Tibial artery (tissue), 4 donors: ENCODE measurements at places on chromosomes 16 and 17.

GRCh38 chr16:56909527-56909979 is 22.4 kb upstream of the HERPUD1 start:
- no peak for DNase-seq

DNA sequence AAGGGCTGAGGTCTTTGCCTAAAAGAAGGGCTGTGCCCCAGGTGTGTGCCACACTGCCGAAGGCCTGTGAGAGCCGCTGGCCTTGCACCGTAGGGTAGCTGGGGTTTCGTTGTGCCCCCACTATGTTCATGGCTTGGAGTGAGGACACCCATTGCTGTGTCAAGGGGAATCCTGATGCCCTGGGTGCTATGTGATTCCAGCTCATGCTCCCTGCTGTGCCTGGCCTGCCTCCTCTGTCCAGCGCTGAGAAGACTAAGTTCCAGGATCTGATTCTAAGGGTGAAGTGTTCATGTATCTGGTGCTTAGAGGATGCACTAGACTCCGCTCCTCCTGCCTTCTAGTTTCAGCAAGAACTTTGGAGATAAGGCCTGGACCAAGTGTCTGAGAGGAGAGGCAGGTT is 47.4 kb downstream of the SREBF1 start:
- DNase-seq = no peak

- peak; percentile 58 for DNase-seq
These were observed 105.3 kb upstream of the SMURF2 start for GRCh38 chr17:64767269-64767997.

DNA sequence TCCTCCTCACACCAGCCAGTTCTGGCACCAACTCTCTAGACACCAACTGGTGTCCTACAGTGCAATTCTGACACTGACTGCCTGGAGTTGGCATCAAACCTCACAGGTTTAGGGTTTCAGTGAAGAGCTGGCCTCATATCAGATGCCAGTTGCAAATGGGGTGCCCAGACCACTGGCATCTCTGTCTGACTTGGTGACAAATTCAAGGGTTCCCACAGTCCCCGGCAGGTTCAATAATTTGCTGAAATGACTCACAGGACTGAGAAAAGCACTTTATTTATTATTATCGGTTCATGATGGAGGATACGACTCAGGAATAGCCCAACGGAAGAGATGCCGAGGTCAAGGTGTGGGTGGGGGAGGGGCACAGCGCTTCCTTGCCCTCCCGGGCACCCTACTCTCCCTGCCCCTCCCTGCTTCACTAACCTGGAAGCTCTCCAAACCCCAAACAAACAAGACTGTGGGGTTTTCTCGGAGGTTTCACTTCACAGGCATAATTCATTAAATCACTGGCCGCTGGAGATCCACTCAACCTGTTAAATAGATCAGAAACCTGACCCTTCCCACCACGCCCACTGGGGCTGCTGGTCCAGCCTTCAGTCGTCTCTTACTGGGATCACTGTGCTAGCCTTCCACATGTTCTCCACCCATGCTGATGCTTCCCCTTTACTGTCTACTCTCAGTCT is 1.7 kb upstream of the NLRP1 start:
- no peak for DNase-seq

GRCh38 chr16:66354034-66354909 is 12.2 kb upstream of the CDH5 start:
- DNase-seq = no peak

DNA sequence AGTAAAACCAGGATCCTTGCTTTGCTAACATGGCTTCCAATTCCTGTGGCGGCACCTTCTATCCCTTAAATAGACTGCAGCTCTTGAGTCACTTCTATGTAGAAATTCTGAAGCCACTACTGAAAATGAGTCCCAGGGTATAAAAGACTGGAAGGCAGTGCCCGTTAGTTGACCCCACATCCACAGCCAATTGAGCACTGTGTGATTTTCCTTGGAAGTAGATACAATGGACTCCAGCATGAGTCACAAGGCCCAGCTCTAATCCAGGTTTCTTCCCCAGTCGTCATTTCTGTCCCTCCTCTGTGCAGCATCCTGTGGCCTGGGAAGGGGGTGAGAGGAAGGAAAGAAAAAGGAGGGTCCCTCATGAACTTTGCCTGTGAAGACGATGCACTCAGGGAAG is 69.5 kb downstream of the HLF start:
- DNase-seq = peak; percentile 38

GRCh38 chr16:55048745-55049144 is 118.1 kb downstream of the IRX5 start:
- peak; percentile 34 for DNase-seq

DNA sequence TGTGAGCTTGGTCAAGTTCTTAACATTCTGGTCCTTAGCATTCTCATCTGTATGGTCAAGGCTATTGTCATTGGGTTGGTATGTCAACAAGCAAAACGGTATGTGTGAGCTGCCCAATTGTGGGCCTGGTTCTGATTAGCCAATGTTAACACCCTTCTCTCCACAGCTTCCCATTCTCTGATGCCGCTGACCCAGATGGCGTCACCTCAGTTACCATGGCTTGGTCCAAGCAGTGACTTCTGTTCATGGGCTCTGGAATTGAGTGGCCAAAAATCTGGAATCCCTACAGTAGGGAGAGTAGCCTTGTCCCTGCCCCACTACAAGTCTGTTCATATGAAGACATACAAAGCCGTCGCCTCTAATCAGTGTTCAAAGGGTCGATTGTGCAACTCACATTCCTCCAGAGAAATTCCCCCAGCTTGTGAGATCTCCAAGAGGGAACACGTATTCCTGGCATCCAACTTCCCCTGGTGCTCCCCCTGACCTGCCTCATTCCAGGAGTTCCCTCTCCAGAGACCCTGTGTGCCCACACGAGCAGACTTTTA is 15.8 kb downstream of the TMEM98 start:
- no peak for DNase-seq

- DNase-seq = peak; percentile 98
These were observed at the start of gene COTL1 for GRCh38 chr16:84617791-84618580. TSS of gene COTL1 (minus strand) at chr16:84618078. CDS start at chr16:84617914, 164 bp downstream.

DNA sequence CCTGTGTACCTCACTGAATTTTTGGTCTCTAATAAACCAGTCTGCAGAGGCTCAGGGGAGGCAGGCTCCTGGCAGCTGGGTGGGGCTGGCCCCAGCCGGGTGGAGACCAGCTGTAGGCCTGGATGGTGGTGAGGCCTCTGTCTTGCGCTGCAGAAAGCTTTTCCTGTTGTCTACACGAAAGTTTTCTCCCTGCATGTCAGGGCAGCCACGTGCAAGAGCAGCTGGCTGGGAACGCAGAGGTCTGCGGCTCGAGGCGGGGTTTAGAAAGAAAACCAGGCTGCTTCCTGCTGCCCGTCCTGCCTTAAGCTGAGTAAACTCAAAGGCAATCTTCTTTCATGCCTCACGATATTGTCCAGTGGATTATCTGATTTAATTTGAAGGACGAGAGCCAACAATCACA is 2.4 kb downstream of the SERPINF1 start:
- peak; percentile 87 for DNase-seq

- peak; percentile 38 for DNase-seq
These were observed at the start of gene SEZ6 for GRCh38 chr17:29005936-29006511. TSS of gene SEZ6 (minus strand) at chr17:29006033. CDS start at chr17:29005869, 164 bp downstream.

- DNase-seq = no peak
These were observed 4.3 kb downstream of the SPDYE4 start for GRCh38 chr17:8753976-8754440.

DNA sequence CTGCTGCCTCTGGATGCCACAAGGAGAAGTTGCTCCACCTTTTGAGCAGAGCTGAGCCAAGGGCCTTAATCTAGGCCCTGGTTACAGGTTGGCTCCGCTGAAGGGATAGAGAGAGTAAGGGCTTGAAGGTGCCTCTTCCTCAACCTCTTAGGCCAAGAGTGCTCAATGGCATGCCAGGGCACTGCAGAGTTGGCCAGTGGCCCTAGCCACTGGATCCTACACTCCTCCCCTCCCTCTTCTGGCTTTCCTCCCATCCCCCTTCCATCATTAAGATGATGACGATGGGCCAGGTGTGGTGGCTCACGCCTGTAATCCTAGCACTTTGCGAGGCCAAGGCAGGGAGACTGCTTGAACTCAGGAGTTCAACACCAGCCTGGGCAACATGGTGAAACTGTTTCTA is 50.5 kb downstream of the MYO18A start:
- DNase-seq = no peak

GRCh38 chr17:1709403-1709951 is 700 bp downstream of the TLCD2 start:
- DNase-seq = no peak

DNA sequence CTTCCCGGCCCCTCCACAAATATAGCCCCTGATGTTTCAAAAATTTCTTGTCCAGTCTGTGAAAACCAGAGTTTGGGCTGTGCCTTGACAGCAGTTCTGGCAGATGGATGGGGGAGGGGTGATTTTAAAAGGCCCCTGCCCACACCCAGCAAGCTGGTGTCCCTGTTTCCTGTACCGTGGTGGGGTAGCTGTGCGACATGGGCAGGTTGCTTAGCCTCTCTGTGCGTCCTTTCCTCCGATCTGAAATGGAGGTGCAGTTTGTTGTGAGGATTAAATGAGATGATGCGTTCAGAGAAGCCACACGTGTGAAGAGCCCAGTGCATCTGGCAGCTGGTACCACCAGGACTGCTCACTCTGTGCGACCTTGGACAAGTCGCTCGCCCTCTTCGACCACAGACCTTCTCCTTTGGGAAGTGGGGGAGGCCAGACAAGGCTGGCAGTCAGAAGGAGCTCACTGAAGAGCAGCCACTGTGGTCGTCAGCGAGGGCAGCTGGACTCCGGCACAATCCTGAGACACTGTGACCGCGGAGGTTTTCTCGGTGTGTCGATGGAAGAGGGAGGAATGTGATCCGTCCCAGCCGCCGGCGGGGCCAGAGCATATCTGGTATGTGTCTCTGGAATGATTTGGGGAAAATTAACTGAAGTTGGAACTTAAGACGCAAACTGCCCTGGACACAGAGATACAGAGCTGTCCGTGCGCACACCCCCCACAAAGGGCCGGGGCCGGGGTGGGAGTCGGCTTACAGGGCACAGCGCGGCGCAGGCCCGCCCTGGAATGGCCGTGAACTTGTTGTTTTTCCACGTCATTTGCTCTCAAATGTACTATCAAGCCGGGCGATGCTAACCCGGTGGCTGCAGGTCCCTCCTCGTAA is 721 bp upstream of the WFIKKN2 start:
- peak; percentile 57 for DNase-seq

DNA sequence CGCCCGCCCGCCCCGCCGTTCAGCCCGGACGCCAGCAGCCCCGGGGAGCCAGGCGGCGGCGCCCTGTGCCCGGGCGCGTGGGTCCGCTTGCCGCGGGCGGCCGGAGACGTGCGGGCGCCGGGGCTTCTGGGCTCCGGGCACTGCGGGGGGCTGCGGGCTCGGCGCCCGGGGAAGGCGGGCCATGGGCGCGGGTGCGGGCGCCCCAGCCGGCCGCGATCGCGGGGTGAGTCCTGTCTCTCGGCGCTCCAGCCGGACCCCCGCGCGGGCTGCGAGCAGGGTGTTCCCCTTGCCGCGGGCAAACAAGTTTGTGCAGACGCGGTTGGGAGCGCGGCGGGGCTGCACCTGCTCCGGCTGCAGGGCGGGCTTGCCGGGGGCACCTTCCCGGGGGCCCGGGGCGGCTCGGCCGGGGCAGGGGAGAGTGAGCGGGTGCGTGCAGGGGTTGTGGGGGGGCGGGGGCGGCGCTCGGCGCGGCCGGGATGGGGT is 292 bp downstream of the WSCD1 start:
- DNase-seq = no peak

DNA sequence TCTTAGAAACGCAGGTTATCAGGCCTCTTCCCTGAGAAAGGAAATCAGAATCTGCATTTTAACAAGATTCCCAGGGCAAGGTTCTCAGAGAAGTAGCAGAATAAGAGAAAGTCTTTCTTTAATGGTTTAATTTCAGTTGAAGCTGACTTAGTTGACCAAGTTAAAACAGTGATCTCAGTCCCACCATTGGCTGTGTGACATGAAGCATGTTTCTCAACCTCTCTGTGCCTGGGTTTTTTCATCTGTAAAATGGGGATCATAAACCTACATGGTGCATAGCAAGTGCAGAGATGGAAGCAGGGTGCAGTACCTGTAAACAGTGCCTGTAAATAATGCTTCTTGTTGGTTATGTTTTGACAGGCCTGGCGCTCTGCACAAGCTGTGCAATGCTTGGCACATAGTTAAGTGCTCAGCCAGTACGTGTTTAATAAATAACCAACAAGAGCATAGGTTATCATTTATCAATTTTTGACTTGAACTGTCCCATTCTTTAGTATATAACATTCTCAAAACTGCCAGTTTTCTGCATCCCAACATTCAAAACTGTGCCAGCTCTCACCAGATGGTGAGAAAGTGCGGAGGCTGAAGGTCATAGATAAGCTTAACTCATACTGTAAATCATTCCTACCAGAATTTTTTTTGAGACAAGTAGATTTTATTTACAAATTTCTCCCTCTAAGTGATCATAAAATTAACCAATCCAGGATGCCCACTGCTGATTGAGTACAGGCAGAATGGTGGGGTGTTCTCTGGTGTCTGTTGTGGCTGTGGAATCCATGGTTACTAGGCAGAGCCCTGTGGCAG is 6.9 kb downstream of the C17orf67 start:
- no peak for DNase-seq

DNA sequence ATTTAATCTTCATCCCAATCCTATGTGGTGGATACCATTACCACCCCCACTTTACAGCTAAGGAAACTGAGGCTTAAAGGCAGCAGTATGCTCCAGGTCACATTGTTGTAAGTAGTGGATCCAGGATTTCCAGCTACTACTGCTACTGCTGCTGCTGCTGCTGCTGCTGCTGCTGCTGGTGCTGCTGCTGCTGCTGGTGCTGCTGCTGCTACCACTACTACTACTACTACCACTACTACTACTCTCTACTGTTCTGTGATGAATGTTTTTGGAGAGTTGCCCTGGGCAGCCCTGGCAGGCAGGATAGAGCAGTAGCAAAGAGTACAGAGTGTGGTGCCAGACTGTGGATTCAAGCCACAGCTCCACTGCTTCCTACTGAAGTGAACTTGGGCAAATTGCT is 49.3 kb upstream of the SLC12A3 start:
- no peak for DNase-seq

GRCh38 chr16:20628213-20628612 is 52.0 kb upstream of the ACSM2B start:
- DNase-seq = no peak

- DNase-seq = no peak
These were observed 10.6 kb downstream of the FOXJ1 start for GRCh38 chr17:76130473-76130872.

GRCh38 chr16:86964796-86965241 is 352.4 kb downstream of the C16orf95 start:
- DNase-seq = no peak

GRCh38 chr16:9844361-9844760 is 337.9 kb downstream of the GRIN2A start:
- DNase-seq = no peak

- no peak for DNase-seq
These were observed 456.3 kb upstream of the ERCC4 start for GRCh38 chr16:13463619-13464018.

- DNase-seq = no peak
These were observed 633.2 kb upstream of the EEF2KMT start for GRCh38 chr16:5730783-5731182.

- DNase-seq = no peak
These were observed 77.8 kb downstream of the ADCY9 start for GRCh38 chr16:4038448-4038847.
